GM12892 (cell line): ENCODE measurements at places on chromosomes 7 and 10.
A peak's percentile ranks its signal among the peaks of the same experiment; 100 is the strongest.

DNA sequence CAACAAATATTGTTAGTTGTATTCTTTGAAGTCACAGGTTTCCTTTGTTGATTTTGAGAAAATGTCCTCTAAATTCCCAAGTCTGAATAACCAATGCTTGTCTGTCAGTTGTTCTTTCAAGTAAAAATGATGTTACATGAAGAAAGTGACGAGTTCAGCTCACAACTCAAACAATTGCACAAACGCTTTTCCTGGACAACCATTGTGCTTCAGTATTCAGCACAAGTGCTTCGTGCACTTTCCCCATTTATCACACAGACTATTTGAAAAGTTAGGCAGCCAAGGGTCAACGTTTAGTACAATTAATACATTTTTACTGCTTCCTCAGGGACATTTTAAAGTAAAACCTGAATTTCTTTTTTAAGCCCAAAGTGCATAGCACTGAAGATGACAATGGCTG is 44.5 kb downstream of the CDK1 start:
- no peak for DNase-seq

- DNase-seq, result peak; percentile 80
Observed at GRCh38 chr10:101780818-101781654, 2.2 kb downstream of the NPM3 start.

DNA sequence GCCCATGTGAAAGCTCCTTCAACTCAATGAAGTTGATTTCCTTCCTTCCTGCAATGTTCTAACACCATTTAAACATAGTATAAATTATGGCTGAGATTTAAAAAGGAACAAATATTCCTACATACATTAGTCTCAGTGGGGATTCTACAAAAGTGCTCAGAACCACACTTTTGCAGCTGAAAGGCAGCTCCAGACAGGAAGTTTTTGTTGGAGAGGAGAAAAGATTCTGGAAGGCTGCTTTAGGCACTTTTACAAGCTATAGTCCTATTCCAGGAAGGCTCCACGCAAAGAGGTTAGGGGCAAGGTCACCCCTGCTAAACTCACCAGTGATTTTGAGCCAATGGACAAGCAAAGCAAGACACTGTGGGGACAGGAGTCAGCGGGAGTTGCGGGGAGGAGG is 179.2 kb upstream of the CDCA7L start:
- no peak for DNase-seq

DNA sequence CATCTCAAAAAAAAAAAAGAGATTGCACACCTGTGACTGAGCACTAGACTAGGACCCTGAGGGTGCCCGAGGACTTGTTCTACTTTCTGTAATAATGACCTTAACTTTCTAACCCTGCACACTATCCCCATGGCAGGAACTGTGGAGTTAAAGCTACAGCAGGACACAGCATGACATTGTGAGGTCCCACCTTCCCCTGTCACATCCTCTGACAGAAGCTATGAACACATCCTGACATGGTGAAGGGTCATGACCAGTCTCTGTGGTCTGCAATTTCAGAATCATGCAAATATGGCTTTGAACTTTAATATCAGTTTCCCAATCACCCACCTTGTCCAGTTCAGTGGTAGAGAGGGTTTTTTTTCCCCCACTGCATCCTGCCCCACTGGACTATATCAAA is 18.5 kb upstream of the SAR1A start:
- no peak for DNase-seq

GRCh38 chr10:11469575-11470391 is 141.7 kb downstream of the USP6NL start:
- DNase-seq, result no peak

GRCh38 chr7:112414855-112415490 is 35.3 kb upstream of the IFRD1 start:
- DNase-seq, result no peak

DNA sequence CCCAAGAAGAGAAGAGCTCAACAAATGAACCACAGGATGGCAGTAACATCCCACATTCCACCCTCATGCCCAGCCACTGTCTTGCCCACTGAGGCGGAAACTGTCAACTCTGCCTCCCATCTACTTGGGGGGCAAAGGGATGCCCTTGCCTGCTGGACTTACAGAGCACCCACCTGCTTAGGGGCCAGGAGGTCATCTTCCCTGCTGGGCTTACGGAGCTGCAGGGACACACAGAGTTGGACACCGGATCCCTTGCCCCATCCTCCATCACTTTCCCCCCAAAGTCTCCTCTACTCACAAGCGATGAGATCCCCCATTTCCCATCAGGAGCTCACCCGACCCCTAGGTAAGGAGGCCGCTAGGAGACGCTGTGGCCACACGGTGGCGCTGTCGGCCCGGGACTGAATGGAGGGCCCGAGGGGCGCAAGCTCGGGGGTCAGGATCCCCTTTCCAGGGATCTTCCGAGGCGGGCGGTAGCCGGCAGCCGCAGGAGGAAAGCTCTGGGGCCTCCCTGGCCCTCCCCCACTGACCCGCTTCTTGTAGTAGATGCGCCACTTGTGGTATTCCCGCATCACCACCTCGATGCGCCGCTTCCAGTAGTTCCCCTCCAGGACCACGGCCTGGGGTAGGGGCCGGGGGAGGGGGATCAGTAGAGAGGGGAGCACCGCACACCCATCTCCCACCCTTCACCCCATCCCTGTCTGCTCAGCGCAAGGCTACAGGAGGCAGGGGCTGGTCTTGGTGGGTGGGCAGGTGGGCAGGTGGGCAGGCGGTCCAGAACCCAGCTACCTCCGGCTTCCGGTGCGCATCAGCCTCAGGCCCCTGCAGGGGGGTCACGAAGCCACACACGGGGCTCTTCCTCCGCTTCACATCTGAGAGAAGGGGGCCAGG is 17.3 kb downstream of the MLXIPL start:
- DNase-seq, result peak; percentile 89

DNA sequence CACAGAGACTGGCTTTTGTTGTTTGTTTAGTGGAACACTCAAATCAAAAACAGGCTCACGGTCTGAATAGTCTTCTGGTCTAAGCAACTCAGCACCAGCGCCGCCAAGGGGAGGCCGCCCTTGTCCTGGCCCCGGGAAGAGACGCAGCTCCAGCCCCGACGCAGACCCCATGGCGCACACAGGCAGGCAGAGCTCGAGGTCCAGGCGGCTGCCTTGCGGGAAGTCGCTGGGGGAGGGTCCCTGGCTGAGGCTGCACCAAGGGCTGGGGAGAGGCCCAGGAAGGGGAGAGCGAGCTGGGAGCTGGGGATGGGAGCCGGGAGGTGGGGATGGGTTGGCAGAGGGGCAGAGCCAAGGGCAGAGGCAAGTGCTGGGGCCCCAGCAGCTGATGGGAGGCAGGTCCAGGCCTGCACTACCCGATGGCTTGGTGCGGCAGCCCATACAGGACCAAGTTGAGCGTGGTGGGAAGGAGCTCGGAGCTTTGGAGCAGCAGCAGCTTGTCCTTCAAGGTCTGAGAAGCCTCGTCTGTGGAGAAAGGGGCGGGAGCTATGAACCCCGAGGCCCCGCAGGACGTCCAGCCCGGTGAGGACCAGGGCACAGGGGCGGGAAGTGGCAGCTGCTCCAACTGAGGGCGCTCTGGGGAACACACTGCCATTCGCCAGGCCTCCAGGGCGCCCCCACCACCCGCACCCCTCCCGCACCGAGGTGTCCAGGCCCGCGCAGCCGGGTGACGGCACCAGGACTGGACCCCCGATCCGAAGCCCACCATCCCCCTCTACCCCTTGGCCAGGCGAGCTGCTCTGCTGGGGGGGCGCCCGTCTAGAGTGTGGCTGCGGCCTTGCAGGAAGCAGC is 22.7 kb upstream of the NKX6-2 start:
- no peak for DNase-seq

DNA sequence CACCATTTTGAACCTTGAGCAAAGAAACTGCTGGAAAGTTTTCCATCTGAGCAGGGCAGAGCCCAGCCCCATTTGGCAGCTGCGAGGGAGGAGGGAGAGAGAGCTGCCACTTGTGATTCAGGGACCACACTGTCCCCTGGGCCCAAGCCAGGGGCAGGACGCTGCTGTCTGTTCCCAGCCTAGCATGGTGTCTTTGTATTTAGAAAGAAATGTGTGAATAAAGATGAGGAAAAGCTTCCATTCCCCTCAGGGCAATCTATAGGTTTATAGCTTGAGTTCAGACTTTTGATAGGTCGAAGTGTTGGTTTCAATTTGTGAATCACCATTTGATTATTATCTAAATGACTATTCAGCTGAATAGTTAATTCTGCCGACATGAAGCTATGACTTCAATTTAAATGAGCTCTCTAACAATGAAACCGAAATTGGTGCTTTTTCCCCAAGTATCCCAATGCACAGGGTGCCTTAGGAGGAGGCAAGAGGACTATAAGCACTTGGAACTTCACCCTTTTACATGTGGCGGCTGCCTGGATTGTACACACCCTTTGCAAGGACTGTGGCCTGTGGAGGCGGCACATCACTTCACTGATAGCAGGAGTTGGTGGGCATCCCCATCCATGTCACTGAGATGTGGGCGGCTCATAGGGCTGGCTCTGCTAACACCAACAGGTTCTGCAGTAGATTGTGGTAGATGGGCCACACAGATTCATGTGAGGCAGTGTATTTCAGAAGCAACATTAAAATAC is 223.5 kb downstream of the CCDC3 start:
- DNase-seq, result no peak

DNA sequence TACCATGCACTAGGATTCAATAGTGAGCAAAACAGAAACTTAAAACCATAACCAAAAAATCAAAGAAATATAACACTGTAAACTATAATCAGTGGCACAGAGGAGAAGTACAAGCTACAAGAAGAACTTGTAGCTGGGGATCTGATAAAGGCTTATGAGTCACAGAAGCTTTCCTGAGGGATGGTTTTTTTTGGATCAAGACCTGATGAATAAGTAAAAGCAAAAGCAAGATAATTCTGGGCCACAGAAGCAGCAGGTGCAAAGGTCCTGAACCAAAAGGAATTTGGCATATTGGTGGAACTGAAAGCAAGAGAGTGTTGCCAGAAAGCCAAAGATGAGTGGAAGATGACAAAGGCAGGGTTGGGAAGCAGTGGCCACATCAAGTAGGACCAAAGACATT is 37.4 kb upstream of the BET1 start:
- no peak for DNase-seq

- DNase-seq, result no peak
Observed at GRCh38 chr7:115831371-115831770, 199.2 kb downstream of the TFEC start.

GRCh38 chr7:83821866-83822265 is 172.9 kb upstream of the SEMA3E start:
- DNase-seq, result no peak

DNA sequence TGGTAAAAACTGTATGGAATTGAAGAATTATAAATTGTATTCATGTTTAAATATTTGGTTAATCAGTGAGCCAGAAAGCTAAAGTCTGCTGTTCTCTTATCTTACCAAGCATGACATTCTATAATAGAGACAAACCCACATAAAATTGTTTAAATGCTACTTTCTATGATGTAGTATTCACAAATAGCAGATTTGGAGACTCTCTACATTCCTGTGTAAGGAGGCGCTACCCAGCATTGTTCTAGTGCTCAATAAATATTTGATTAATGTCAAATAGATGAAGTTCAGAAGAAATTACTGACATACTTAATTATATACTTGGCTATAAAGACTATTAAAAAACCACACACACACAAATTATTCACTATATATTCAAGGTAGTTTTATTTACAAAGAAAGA is 49.8 kb downstream of the DOCK4 start:
- no peak for DNase-seq
